ENCODE measurements at places on chromosomes 11 and 22. TPM values are rescaled to one million over a fixed set of nuclear protein-coding genes. Genes with fewer than 3 reads are reported as not detected.

GRCh38 chr11:19117760-19118097 is 761 bp downstream of the ZDHHC13 start:
- no peak overlapping the region for H3K27ac ChIP-seq
- no peaks in the 10 kb centered on the region for H3K36me3 ChIP-seq
- H3K4me1 ChIP-seq, result peaks cover 10% of the 10 kb centered on the region

Gene NAV2
- 44.8 TPM for total RNA-seq

GRCh38 chr11:58928107-58928499 is 11.2 kb upstream of the GLYATL1 start:
- DNase-seq, result no peak
- H3K4me1 ChIP-seq, result no peaks in the 10 kb centered on the region
- H3K36me3 ChIP-seq, result no peaks in the 10 kb centered on the region

- no peak overlapping the region for H3K4me3 ChIP-seq
- no peak for DNase-seq
- peaks cover 13% of the 10 kb centered on the region for H3K4me1 ChIP-seq
- no peaks in the 10 kb centered on the region for H3K27me3 ChIP-seq
- no peak overlapping the region for H3K27ac ChIP-seq
Observed at GRCh38 chr11:15890031-15890713, 466.2 kb downstream of the SOX6 start.

- no peaks in the 10 kb centered on the region for H3K36me3 ChIP-seq
- H3K4me3 ChIP-seq, result no peak overlapping the region
- no peaks in the 10 kb centered on the region for H3K27me3 ChIP-seq
Observed at GRCh38 chr11:38460896-38461295, 1862.9 kb upstream of the RAG2 start.

Gene OR6T1
- not detected for total RNA-seq

DNA sequence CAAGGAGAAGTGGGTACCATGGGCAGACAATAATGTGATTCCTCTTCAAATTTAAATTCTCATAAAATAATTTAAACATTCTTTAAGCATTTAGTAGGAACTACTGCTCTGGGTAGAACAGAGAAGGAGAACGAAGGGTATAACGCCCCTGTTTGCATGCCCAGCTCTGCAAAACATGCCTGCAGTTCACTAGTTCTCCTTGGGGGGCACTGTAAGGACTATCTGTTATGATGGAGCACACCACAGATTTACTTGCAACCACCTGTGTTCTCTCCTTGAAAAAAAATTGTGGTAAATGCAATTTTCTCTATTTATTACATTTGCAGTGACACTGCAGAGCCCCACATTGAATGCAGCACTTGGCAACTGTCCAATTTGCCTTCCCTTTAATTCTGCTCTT is 100.3 kb downstream of the GUCY1A2 start:
- no peak overlapping the region for H3K4me3 ChIP-seq
- H3K27me3 ChIP-seq, result no peaks in the 10 kb centered on the region
- no peaks in the 10 kb centered on the region for H3K4me1 ChIP-seq

GRCh38 chr11:91115116-91115515 is 892.3 kb upstream of the CHORDC1 start:
- no peak overlapping the region for H3K27ac ChIP-seq
- H3K4me1 ChIP-seq, result no peaks in the 10 kb centered on the region
- no peaks in the 10 kb centered on the region for H3K27me3 ChIP-seq

DNA sequence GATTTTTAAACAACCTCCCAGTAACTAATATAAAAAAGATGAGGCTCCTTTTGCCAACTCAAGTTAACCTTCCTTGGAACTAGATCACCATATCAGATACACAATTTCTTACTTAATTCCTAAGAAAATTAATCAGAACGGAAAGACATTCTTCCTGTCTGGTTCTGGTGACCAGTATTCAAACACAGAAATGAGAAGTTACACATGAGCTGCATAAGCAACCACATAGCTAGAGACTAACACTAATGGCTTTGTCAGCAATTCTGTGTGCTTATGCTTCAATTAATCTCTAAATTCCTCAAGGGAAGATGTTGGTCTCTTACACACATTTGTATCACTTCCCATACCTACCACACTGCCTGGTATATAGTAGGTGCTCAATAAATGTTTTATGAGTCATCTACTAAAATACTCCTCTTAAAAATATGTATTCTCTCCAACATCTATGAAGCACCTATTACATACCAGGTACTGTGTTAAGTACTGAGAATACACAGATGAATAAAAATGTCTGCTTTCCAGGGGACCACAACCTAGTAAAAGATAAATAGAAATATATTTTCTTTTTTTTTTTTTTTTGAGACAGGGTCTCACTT is 54.5 kb downstream of the GAB2 start:
- no peak for DNase-seq
- H3K4me1 ChIP-seq, result peaks cover 29% of the 10 kb centered on the region
- H3K27ac ChIP-seq, result no peak overlapping the region
- H3K4me3 ChIP-seq, result no peak overlapping the region
- no peaks in the 10 kb centered on the region for H3K27me3 ChIP-seq
- no peaks in the 10 kb centered on the region for H3K36me3 ChIP-seq

DNA sequence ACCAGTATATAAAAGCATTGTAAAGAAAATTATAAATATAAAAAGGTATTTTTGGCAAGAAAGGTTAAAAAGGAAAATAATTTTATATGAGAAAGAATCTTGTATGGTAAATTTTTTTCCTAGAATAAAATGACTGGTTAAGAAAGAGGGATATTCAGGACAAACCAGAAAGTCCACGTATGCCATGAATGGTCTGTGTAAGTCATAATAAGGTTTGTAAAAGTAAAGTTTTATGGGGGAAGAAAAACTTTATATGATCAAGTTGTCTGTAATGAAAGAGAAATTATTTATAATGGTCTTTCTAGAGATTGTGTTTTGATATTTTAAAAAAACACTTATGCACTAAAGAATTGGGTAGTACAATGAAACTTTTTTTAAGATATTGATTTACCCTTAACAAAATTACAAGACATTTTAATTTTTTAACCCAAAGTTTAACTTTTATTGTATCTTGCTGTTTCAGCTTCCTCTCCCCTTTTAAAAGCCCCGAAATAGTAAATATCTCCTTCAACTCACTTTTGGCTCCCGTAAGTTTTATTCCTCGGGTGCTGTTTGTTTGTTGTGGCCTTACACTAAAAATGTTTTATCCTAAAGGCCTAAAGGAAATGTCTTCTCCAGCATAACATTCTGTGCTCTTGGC is 47.7 kb downstream of the AMOTL1 start:
- H3K4me1 ChIP-seq, result no peaks in the 10 kb centered on the region
- no peak for DNase-seq
- H3K36me3 ChIP-seq, result peaks cover 10% of the 10 kb centered on the region
- no peak overlapping the region for H3K4me3 ChIP-seq
- no peak overlapping the region for H3K27ac ChIP-seq
- no peaks in the 10 kb centered on the region for H3K27me3 ChIP-seq

Gene TOP3B
- total RNA-seq, result 24.8 TPM

DNA sequence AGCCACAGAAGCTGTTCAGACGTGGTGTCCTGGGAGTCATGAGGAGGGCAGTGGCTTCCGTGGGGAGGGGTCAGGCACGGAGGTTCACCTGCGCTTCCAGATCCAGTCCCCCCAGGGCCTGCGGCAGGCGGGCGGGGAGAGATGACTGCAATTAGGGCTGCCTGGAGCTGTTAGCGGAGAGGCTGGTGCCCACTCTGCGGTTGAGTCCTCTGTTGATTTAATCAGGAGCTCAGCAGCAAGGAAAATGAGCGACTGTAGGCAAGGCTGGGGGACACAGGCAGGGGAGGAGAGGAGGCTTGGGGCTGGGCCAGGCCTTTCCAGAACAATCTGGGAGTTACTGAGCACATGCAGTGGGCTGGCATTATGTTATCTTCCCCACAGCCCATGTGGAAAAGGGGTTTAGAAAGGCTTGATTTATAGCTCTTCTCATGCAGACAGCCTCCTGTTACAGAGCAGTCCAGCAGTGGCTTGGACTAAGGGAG is 13.1 kb downstream of the PLCB3 start:
- H3K4me1 ChIP-seq, result peaks cover 20% of the 10 kb centered on the region
- H3K36me3 ChIP-seq, result peaks cover 56% of the 10 kb centered on the region
- no peak overlapping the region for H3K27ac ChIP-seq
- no peak overlapping the region for H3K4me3 ChIP-seq

- no peaks in the 10 kb centered on the region for H3K27me3 ChIP-seq
- no peak overlapping the region for H3K4me3 ChIP-seq
- H3K4me1 ChIP-seq, result no peaks in the 10 kb centered on the region
- DNase-seq, result no peak
Observed at GRCh38 chr11:115298300-115299012, 205.8 kb downstream of the CADM1 start.

- peaks cover 23% of the 10 kb centered on the region for H3K27me3 ChIP-seq
- H3K36me3 ChIP-seq, result no peaks in the 10 kb centered on the region
Observed at GRCh38 chr11:120173807-120174206, 35.9 kb upstream of the TRIM29 start.

Gene OR51B6
- total RNA-seq, result not detected

DNA sequence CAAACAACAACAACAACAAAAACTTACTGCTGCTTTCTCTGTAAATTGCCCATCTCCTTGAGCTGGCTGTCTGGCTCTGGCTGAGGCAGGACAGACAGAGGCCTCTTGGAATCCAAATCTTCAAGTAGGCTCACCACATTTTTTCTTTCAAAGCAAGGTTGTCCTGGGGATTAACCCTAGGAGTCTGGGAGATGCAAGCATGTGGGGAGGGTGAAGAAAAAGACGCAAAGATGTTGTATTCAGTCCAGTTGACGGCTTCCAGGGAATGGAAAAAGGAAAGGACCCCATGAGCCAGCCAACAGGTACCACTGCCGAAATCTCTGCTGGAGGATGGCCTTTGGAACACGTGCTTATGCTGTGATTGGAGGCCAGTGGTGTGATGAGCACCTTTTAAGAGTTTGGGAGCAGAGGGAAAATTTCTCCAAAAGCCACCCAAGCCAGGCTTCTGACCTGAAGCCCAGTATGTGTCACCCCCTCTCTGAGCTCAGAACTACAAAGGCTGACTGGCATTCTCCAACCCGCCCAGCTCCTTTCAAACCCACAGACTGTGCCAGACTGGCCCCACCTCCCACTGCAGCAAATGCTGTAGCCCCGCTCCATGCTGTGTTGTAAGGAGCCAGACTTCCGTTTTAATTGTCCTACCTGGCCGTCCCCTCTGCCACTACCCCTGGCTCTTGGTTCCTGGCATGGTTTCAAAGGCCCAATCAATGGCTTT is 10.8 kb downstream of the BLID start:
- H3K4me3 ChIP-seq, result no peak overlapping the region
- H3K27me3 ChIP-seq, result no peaks in the 10 kb centered on the region
- no peak for DNase-seq
- no peaks in the 10 kb centered on the region for H3K36me3 ChIP-seq

GRCh38 chr11:115193914-115194801 is 310.1 kb downstream of the CADM1 start:
- H3K4me1 ChIP-seq, result no peaks in the 10 kb centered on the region
- H3K27ac ChIP-seq, result no peak overlapping the region
- H3K4me3 ChIP-seq, result no peak overlapping the region
- H3K36me3 ChIP-seq, result no peaks in the 10 kb centered on the region
- DNase-seq, result no peak

Gene IGLL1
- not detected for total RNA-seq

DNA sequence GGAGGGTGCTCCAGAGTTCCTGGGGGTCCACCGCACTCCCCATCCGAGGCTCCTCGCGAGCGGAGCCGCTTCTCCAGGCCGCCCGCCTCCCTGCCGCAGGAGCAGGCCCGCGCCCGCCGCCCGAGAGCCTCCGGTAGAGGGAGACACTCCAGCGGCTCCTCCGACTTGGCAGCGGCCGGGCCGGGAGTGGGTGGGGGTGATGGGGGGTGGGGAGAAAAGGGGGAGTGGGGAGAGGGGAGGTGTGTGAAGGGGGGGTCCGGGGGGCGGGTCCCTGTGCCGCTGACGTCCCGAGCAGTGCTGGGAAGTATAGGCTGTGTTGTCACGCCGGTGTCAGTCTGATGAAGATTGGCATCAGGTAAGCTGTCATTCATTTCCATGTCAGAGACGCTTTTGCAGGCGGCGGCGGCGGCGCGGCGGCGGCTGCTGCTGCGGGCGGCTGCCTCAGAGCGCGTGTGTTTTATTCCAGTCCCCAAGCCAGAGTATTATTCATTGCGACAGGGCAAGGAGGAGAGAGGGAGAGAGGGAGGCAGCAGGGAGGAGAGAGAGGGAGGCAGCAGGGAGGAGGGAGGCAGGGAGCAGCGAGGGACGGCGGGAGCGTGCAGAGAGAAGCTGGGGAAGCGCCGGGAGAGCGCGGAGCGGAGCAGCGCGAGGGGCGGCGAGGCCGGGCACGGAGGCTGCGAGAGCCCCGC is at the start of gene PKNOX2:
Gene PKNOX2, plus strand, starts transcription at position 330 of the 689 bp plus-strand sequence. CDS start 186,555 bp downstream, outside the sequence.
- H3K36me3 ChIP-seq, result no peaks in the 10 kb centered on the region
- peaks cover 28% of the 10 kb centered on the region for H3K4me1 ChIP-seq
- H3K27me3 ChIP-seq, result peaks cover 48% of the 10 kb centered on the region

DNA sequence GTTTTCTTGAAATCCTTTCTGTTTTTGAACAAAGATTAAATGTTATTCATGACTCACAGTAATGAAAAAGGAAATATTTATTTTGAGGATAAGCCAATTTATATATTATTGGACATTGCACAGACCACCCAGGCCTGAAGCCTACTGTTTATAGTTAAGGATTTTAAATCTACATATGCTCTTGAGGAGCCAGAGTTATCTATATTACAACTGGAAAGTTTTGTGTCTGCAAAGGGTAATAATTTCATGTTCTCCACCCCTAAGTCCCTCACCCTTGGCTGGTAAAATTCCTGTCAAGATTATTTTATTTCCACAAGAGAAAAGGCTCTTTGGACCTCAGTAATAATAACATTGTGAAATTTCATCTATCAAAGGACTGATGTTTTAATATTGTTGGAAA is 228.2 kb downstream of the TMEM135 start:
- no peak for DNase-seq
- no peaks in the 10 kb centered on the region for H3K27me3 ChIP-seq
- no peak overlapping the region for H3K4me3 ChIP-seq

DNA sequence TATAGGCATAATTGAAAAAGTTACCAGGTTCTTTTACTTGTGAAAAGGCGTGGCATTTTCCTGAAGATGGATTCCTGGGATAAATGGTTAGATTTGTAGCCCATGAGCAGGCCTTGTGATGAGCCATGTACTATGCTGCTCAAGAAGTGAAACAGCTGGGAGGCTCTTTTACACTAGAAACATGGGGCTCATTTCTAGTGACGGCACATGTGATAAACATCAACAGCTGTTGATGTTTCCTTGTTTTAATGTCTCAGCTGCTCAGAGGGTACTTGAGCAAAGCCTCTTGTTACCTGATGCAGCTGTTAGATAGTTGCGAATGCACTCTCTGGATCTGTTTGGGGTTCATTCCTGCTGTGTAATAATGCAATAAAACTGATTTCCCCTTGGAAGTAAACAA is 396.8 kb downstream of the GUCY1A2 start:
- no peak overlapping the region for H3K27ac ChIP-seq
- no peaks in the 10 kb centered on the region for H3K36me3 ChIP-seq
- H3K27me3 ChIP-seq, result no peaks in the 10 kb centered on the region
- no peak for DNase-seq

Data from upper lobe of right lung (tissue), 1 donor.